ENCODE measurements at places on chromosomes 7 and 10. TPM values are rescaled to one million over a fixed set of nuclear protein-coding genes. Genes with fewer than 3 reads are reported as not detected.

GRCh38 chr10:15353471-15354017 lies 17.5 kb downstream of the FAM171A1 start:
- H3K4me1 ChIP-seq: peaks cover 4% of the 10 kb centered on the region
- no peaks in the 10 kb centered on the region for H3K27me3 ChIP-seq
- H3K36me3 ChIP-seq: no peaks in the 10 kb centered on the region
- H3K27ac ChIP-seq: no peak overlapping the region
- H3K4me3 ChIP-seq: no peak overlapping the region

- DNase-seq: no peak
- H3K27ac ChIP-seq: no peak overlapping the region
- no peaks in the 10 kb centered on the region for H3K4me1 ChIP-seq
Measured at GRCh38 chr10:59720377-59720776, 10.7 kb upstream of the SLC16A9 start.

GRCh38 chr7:109131141-109131540 lies 561.5 kb downstream of the DNAJB9 start:
- DNase-seq: no peak
- H3K4me3 ChIP-seq: no peak overlapping the region
- no peaks in the 10 kb centered on the region for H3K27me3 ChIP-seq
- H3K36me3 ChIP-seq: no peaks in the 10 kb centered on the region

Gene MRLN
- not detected for total RNA-seq

Gene NPC1L1
- total RNA-seq: not detected

Gene NPSR1
- not detected for total RNA-seq

Gene CNNM1
- total RNA-seq: 0.90 TPM

Gene PSD
- 4.0 TPM for total RNA-seq

Gene ADAM22
- total RNA-seq: 17.6 TPM

Measured in GM23338 (cell line).